ENCODE measurements at places on chromosomes 2 and 18.

GRCh38 chr2:124437811-124438210, 412.7 kb downstream of the CNTNAP5 start:
- no peak for DNase-seq

DNA sequence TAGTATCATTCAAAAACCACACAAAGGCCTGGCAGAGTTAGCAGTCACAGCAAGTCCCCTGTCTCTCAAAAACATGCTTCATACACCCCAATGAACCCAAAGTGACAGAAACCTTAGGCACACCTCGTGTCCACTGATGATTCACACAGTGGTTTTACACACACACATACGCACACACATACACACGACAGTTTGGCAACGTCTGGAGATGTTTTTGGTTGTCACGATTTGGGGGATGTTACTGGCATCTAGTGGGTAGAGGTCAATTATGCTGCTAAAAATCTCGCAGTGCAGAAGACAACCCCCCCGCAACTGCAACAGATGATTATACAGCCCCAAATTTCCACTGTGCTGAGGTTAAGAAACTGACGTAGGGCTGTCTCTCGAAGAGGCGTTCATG, 72.9 kb upstream of the PARD3B start:
- DNase-seq, result no peak

DNA sequence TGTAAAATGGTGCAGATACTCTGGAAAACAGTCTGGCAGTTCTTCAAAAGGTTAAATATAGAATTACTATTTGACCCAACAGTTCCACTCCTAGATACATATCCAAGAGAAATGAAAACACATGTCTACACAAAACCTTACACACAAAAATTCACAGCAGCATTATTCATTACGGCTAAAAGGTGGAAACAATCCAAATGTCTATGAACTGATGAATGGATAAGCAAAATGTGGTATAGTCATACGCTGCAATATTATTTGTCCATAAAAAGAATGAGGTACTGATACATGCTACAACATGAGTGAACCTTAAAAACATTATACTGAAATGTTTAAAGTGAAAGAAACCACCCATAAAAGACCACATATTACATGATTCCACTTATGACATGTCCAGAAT, 4.0 kb downstream of the CYP27C1 start:
- DNase-seq, result no peak

GRCh38 chr2:20221555-20221973, 3.4 kb downstream of the SDC1 start:
- DNase-seq, result no peak

GRCh38 chr18:62904396-62905285, 189.3 kb downstream of the PHLPP1 start:
- DNase-seq, result no peak

GRCh38 chr2:111238296-111238695, 117.6 kb downstream of the BCL2L11 start:
- DNase-seq, result no peak

DNA sequence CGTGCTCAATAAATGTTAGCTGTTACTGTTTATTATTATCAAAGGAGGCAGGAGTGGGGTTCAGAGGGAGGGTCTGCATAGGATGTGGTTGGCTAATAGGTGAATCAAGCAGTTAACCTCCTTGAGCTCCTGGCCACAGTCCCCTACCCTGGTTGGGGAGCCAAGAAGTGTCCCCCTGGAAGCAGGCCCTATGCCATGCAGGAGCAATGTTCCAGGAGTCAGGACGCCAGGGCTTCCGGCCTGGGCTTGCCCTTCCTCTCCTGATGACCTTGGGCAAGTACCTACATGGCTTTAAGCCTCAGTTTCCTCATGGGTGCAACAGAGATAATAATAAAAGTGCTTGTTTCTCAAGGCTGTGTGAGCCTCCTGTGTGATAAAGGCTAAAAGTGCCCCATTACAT, 84.9 kb downstream of the DYSF start:
- no peak for DNase-seq
